CMK (cell line): ENCODE measurements at places on chromosomes 1 and 21.

DNA sequence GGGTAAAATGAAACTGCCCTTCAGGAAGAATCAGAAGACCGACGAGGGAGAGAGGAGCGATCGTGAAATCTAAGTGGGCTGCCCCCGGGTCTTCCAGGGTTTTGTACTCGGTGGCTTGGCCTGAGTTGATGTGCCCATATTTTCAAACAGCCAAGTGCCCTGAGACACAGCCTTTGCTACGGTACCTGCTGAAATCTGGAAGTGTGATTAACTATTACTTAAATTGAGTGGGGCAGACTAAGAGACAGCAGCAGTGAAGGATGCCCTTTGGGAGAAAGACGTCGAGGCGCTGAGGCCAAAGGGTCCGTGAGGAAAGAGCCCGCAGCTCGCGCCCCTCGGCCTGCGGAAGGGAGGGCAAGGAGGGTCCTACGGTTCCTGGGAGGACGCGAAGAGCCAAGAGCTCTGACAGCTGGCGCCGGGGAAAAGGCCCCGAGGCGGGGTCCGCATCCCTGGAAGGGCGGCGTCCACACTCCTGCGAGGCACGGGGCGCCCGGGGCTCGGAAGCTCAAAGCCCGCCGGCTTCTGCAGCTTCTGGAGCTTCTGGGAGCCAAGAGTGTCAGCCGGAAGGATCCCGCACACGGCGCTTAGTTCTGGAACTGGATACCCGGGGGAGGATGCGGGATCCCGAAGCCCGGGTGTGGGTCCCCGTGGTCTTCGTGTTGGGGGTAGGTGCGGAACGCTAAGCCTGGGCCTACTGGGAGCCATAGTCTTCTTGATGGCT, 15.4 kb upstream of the RNU1-4 start:
- no peak for DNase-seq

DNA sequence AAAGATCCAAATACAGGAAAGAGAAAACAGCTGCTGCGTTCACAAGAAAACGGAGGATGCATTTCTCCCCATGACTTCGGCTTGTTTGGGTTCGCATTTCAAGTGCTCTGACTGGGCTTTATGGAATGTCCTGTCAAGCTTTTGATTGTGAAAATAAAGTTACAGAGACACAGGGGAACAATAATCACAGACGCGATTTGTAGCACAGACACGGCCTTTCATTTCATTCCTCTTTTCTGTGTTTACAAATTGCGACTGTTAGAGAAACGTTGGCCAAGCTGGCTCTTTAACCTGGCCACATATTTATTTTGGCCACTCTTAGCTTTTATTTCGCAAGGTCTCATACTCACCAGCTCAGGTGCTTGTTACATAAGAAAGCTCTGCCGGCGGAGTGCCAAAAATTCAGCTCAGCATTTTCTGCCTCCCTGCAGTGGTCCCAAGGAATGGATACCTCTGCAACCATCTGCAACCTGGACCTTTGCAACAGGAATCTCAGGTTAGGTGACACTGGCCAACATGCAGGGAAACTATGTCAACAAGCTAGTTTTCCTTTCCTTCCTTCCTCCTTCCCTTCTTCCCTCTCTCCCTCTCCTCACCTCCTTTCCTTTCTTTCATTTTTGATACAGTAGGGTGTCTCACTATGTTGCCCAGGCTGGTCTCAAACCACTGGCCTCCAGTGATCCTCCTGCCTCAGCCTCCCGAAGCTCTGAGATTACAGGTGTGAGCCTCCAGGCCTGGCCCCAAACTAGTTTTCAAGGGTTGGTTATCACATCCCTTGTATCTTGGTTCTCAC, 58.2 kb upstream of the SLC45A1 start:
- DNase-seq, result no peak

GRCh38 chr1:154260127-154260526, 12.3 kb upstream of the HAX1 start:
- DNase-seq, result no peak

DNA sequence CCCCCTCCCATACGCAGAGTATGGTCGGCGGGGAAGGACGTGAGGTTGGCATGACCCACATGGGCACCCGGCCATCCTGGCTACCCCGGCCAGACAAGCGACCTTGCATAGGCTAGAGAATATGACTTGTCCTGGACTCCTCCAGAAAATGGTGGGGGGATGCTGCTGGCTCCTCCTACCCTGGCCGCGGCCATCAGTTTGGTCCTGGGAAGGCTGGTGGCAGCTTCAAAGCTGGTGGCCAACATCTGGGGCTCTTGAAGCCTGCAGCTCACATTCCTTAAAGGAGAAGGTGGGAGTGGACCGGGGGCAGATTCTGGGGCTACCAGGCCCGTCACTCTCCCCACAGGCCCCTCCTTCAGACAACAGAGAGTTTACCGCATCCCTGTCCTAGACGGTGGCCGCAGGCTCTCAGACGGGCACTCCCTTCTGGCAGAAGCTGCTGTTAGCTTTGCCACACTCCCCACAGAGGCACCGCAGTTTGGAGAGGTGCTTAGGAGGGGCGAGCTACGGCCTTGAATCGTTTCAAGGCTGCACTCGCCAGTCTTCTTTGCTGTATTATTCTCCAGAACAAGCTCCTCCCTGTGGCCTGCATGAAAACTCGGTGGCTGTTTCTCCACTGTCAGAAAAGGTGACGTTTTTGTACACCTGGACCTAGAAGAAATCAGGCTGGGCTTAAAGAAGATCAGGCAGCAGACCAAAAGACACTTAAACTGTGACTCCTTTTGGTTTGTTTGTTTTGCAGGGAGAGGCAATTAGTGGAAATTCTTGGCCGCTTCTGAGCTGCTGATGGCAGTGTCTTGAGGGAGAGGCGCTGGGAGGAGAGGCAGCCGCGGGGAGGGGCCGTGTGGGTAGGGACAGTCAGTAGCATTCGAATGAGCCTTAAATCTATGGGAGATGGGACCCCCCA, 68.0 kb downstream of the RUNX3 start:
- DNase-seq, result no peak

GRCh38 chr21:27425172-27425571, 458.3 kb upstream of the ADAMTS5 start:
- no peak for DNase-seq

GRCh38 chr1:118338936-118339335, 153.9 kb upstream of the SPAG17 start:
- no peak for DNase-seq
